CD4-positive, alpha-beta T cell (primary cell): ENCODE measurements at places on chromosomes 4 and X.

DNA sequence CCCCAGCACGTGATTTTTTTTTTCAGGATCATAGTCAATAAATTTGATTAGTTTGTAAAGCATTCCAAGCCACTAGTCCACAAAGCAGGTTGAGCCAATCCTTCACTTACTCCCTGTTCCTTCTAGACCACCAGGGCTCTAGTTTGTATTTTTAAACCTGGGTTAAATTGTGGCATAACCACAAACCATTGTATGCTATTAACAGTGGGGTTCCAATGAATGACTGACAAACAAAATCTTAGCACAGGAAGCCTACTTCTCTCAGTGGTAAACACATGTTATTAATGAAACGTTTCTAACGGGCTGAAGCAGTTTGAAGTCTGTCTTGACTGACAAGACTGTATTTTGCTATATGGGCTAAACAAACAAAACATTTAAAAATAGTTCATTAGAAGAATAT lies 48.6 kb upstream of the GYPA start:
- no peak for DNase-seq

DNA sequence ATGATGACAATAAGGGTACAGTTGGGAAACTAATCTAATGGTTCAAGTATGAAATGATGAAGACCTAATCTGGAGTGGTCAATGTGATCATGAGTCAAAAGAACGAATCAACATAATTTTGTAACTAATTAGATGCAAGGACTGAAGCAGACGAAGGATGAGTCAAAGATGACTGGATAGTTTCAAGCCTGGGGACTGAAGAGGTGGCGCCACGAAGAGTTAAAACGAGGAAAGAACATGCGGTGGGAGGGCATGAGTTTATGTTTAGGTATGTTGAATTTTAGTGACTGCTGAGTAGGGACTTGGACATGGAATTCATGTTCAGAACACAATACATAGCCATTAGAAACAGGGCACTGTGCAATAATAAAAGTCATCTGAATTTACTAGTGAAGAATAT lies 221.5 kb upstream of the FAM241A start:
- no peak for DNase-seq

GRCh38 chr4:158540125-158540907 lies 18.6 kb downstream of the RXFP1 start:
- DNase-seq, result no peak

GRCh38 chrX:85024044-85024443 lies 20.4 kb downstream of the APOOL start:
- no peak for DNase-seq

GRCh38 chr4:118850488-118851173 lies 14.7 kb upstream of the SEC24D start:
- peak; percentile 35 for DNase-seq

GRCh38 chr4:169571435-169571834 lies 40.9 kb downstream of the NEK1 start:
- no peak for DNase-seq

- DNase-seq, result no peak
Observed at GRCh38 chr4:87614292-87614890, 6.1 kb downstream of the DSPP start.

- no peak for DNase-seq
Observed at GRCh38 chrX:28329156-28329555, 258.1 kb upstream of the IL1RAPL1 start.

GRCh38 chrX:9163214-9163709 lies 129.3 kb upstream of the FAM9B start:
- DNase-seq, result no peak

- DNase-seq, result no peak
Observed at GRCh38 chr4:926538-926937, 5.6 kb downstream of the GAK start.

DNA sequence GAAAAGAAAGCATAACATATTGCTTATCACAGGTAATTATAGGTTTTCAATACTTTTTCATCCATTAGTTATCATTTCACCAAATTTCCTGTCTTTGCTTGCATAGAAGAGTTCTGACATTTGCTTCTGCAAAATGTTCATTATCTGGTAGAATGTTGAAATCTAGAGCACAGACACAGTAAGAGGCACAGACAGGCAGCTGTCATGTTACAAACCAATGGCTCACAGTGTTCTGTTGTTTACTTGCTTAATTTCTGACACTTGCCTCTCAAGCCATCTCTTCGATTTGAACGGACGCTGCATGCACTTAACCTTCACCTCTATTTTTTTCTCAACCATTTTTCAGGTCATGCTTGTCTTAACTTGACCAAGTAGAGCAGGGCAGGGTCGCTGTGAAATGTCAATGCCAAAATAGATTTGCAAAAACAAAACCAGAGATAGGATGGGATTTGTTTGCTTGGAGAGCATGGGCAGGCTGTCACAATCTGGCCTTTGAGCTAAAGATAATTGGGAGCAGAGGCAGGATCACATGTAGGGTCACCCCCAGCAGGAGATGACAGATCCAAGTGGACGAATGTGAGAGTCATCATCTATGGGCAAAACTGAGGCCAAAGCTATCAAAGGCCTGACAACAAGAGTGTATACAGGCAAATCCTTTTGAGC lies 292.3 kb downstream of the SMARCA1 start:
- no peak for DNase-seq

DNA sequence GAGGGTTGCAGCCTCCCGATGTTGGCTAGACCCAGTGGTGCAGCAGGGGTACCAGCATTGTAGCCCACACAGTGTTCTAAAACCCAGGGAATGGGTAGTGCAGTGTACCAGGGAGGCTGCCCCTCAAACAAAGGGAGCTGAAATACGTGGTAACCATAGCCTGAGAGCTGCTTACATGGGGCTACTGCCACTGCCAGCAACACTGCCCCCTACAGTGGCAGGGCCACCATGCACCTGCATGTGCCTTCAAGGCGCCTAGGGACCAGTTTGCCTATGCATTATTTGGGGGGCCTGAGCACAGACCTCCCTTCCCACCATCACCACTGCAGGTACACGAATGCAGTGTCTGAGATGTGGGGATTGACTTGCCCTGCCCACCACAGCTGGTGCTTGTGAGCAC lies 21.0 kb upstream of the BMP15 start:
- no peak for DNase-seq

DNA sequence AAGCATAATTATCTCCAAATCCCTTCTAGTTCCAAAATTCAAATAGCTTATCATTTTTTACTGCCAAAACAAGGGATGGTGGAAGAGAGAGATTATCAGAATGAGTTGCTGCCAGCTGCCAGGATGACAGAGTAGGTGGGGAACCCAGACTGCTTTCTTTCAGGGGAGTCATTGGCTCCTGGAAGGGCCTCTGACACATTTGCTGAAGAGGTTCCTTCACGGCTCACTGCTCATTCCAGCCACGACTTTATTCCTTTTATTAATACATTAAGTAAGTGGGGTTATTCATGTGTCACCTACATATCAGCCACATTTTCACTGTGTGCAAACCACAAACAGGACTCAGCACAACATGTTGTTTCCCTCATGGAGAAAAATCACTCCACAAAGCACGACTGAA lies 12.7 kb upstream of the SMIM43 start:
- no peak for DNase-seq

GRCh38 chr4:184747034-184747830 lies 13.3 kb upstream of the CENPU start:
- DNase-seq, result no peak

GRCh38 chr4:153453402-153453801 lies 12.8 kb upstream of the TMEM131L start:
- DNase-seq, result no peak

DNA sequence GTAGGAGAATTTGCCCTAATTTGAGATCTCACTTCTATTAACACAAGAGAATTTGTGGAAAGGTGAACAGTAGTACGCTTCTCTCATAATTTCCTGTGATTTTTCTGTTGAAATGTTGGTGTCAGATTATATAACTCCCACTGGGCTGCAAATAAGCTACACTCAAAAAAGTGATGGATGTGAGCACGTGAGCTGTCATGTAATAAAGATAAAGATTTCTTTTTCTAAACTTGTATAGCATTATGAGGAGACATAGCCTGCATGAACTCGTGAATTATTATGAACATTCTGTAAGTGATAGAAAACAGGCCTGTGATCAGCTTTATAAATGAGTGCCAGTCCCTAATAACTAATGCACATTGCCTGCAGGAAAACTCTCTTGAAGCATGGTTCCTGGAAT lies 356.6 kb upstream of the ACTRT1 start:
- DNase-seq, result no peak

DNA sequence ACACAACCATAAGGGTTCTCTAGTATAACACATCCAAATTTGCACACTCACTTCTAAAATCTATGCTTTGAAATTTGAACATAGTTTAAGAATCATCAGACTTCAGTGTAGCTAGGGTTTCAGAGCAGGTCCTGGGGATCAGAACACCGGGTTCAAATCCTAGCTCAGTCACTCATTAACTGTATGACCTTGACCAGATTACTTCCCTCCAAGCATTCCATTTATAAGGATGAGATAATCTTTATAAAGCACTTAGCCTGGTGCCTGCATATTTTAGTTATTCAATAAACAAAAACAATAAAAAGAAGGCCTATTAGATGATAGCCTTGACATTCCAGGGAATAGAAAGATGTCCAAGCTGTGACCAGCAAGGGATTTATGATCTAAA lies 4.8 kb upstream of the STBD1 start:
- DNase-seq, result no peak

- no peak for DNase-seq
Observed at GRCh38 chr4:98558471-98559169, 99.8 kb downstream of the TSPAN5 start.

GRCh38 chr4:16289897-16290554 lies 63.8 kb upstream of the TAPT1 start:
- no peak for DNase-seq

DNA sequence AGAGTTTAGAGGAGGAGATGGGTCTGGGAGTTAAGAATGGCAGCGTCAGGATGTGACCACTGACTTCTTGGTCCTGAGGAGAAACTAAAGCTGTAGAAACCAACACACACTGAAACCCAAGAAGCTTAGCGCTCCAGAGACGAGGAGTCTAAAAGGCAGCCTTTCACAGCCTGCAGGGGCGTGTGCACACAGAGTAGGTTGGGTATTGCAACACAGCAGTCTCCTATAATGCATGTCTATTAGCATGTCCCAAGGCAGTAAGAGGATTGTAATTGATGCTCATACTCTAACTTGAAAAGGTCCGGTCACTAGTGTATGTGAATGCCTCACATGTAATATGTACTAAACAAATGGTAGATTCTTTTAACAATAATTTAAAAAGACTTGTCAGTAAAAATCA lies 57.4 kb downstream of the PTTG2 start:
- no peak for DNase-seq

DNA sequence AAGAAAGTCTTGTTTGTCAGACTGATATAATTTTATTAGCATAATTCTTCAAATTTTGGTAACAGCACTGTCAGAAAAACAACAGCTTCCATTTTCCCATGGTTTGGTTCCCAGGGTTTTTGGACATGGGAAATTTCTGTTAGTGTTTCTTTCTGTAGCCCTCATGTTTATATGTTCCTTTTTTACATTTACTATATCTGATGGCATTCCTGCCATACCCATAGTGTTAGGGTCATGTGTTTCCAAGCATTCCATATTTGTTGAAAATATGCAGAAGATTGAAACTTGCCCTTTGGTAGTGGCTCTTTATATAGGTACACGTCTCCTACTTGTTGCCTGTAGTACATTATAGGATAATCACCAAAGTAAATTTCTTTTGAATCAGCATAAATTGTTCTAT lies 65.8 kb downstream of the PDLIM5 start:
- DNase-seq, result no peak

DNA sequence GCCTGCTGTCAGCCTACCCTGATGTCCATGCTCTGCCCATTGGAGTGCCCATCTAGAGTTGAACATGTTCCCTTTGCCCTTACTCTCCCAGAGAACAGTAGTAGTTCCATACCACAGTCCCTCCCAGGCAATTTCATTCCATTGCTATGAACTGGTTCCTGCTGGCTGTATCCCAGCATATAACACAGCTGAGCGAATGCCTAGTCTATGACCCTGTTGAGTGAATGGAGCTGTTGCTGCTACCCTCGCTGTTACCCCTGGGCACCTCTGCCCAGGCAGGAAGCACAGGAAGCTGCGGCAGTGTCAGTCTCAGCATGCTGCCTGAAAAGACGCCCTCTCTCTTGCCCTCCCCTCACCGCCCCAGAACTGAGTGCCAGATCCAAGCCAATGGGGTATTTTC lies 73.3 kb downstream of the SOX3 start:
- DNase-seq, result no peak

- no peak for DNase-seq
Observed at GRCh38 chrX:46579250-46579649, 5.7 kb downstream of the CHST7 start.

GRCh38 chr4:4327652-4328121 lies 37.6 kb downstream of the ZBTB49 start:
- no peak for DNase-seq

DNA sequence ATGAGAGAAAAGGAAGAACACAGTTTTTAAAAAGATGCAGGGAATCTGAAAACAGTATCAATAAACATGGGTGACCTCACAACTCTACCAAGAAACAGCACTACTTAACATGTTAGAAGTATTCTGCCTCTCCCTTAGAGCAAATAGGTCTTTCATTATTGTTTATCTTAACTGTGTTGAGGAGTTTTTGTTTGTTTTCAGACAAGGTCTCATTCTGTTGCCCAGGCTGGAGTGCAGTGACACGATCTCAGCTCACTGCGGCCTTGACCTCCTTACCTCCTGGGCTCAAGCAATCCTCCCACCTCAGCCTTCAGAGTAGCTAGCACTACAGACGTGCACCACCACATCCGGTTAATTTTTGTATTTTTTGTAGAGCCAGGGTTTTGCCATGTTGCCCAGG lies 165.3 kb upstream of the PRDX4 start:
- DNase-seq, result no peak

DNA sequence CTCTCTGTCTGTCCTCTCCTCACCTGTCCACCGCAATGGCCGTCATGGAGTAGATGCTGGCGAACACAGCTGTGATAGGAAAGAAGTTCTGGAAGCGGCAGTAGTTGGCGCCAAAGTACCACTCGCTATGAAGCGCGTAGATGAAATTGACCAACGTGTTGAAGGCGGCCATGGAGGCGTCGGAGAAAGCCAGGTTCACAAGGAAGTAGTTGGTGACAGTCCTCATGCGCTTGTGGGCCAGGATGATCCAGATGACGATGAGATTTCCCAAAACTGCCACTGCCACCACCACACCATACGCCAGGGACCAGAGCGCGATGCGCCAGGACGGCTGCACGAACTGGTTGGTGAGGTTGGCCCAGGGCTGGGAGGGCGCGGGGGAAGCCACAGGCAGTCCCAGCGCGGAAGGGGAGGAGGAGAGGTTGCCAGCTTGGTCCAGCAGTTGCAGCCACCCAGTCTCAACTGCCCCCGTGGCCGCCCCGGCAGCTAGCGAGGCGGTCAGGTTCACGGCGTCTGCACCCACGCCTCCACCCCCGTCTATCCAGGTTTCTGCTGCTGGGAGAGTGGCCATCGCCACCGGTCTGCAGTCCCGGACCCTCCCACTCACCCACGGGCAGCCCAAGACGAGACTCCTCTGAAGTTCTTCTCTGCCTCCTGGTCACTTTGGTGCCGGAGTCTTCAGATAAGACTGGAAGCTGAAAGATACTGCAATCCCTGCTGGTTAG lies 518 bp downstream of the TACR3 start:
- DNase-seq, result no peak

- no peak for DNase-seq
Observed at GRCh38 chrX:21943460-21944135, 3.1 kb downstream of the SMS start.

- DNase-seq, result no peak
Observed at GRCh38 chr4:6231663-6232165, 31.4 kb upstream of the JAKMIP1 start.
